CD4-positive, alpha-beta T cell (primary cell): ENCODE measurements at places on chromosomes 7 and 10.

- DNase-seq: no peak
Observed at GRCh38 chr10:126397156-126397555, 8.9 kb upstream of the ADAM12 start.

DNA sequence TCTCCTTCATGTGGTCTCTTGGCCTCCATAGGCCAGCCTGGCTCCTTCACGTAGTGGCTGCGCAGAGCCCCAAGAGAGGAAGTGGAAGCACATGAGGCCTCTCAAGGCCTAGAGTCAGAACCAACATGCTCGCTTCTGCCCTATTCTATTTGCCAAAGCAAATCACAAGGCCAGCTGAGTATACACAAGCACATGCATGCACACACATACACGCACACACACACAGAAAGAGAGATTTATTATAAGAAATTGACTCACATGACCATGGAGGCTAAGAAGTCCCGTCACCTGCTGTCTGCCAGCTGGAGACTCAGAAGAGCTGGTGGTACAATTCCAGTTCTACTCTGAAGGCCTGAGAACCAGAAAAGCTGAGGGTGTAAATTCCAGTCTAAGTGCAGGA is 64.3 kb upstream of the NRP1 start:
- no peak for DNase-seq

GRCh38 chr10:43060291-43060690 is 16.6 kb upstream of the RET start:
- DNase-seq: no peak

DNA sequence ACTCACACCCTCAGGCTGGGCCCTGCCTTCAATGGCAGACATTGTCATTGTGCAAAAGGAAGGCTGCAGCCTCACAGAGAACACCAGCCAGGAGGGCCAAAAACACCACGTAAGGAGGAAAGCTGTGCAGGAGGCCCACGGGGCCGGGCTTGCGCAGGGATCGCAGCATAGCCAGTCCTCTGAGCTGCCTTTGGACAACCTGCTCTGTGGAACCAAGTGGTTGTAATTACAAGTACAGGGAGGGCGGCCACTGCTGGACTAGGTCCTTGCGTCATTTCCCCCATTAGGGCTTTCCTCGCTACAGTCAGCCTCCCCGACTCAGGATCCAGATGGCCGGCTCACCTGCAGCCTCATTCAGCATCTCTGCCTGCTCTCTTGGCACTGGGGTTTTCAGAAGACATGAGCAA is 66.9 kb downstream of the FAM53B start:
- DNase-seq: no peak

GRCh38 chr7:158030566-158030965 is 557.1 kb downstream of the PTPRN2 start:
- no peak for DNase-seq

GRCh38 chr7:100867040-100867775 is at the start of gene TRIP6:
Gene TRIP6, plus strand, starts transcription at chr7:100867387. Its CDS starts 111 bp downstream, at chr7:100867498.
- DNase-seq: peak; percentile 41

GRCh38 chr10:101438881-101439391 is 85.0 kb downstream of the BTRC start:
- DNase-seq: no peak

- DNase-seq: no peak
Observed at GRCh38 chr10:83541046-83541445, 598.3 kb upstream of the GHITM start.

DNA sequence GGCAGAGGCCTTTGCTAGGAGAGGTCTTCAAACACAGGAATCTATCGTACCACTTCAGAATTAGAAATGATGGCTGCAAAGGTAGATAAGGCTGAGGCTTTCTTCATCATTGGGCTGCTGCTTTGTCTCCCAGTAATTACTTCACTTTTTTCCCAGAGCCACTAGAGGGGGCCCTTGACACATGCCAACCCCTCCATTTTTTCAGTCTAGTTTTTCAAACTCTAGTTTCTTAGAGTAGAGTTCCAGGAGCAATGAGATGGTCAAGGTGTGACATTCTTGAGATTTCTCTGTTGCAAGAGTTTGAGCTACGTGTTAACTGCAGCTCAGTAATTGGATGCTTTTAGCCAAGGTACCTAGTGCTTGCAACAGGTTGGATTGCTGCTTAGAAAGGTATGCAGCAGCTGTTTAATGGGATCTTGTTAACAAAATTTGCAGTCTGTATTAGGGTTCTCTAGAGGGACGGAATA is 33.8 kb upstream of the RBM20 start:
- peak; percentile 29 for DNase-seq

DNA sequence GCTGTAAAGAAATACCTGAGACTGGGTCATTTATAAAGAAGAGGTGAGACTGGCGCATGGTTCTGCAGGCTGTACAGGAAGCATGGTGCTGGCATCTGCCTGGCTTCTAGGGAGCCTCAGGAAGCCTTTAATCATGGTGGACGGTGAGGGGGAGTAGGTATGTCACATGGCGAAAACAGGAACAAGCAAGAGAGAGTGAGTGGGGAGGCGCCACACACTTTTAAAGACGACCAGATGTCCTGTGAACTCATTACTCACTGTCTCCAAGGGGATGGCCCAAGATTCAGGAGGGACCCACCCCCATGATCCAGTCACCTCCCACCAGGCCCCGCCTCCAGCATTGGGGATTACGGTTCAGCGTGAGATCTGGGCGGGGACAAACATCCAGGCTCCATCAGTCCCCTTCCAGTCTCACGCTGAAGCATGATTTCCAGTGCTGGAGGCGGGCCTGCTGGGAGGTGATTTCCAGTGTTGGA is 3.2 kb downstream of the ZNF316 start:
- DNase-seq: no peak

DNA sequence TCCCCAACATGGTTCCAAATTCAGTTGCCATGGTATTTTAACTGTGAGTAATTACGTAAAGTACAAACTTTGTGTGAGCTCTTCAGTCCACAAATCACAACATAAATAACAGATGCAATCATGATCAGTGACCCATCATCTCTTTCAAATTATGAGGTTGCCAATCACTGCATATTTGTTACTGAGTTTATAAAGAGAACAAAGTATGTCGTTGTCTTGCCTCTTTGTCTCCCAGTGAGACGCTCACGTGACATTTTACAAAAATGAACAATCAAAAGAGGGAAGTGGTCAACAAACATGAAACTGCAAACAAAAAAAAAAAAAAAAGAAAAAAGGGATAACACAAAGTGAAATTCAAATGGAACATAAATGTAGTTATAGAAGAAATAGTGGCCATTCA is 122.7 kb upstream of the PDSS1 start:
- DNase-seq: no peak

DNA sequence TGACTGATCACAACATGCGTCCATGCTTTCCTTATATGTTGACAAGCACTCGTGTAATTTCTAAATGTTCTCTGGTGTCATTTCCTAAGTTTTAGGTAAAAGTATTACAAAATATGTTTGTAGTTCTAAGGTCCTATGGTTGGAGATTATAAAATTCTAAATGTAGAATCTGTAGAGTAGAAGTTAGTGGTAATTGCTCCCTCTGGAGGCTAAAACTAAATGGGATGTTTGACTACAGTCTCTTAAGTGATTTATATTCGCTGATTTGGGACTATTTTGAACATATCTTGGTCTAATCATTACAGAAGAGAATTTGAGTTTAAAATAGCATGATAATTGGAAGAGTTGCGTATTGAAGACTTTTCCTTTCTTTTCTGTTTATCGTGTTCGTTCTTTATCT is 74.1 kb downstream of the ZMYND11 start:
- no peak for DNase-seq

DNA sequence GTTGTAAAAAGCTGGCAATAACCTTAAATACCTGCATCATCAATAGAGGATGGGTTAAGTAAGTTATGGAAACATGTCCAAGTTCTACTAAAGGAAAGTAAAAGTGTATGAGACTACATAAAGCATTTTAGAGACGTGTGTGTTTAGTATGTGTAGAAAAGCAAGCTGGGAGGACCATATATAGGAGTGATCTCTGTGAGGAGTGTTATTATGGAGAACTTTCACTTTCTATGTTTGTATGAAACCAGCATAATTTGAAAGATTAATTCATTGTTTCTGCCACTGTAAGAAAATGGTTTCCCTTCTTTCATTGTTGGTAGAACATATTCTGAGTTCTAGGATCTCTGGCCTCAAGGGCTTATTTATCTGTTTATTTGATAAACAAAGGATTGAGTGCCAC is 19.2 kb upstream of the PDLIM1 start:
- no peak for DNase-seq

DNA sequence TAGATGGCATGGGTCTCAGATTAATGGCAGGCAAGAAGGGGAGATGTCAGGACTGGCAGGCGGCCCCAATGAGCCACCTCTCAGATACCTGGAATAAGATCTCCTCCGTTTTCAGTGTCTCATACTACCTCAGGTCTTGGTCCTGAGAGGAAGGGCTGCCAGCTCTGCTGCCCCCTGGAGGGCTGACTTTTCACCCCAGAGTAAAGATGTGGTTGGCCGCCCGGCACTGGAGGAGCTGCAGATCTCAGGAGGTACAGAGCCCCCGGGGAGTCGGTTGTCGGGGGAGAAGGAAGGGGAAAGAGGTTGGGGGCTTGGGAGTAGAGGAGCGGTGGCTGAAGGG is 642 bp upstream of the COL13A1 start:
- DNase-seq: peak; percentile 7

- no peak for DNase-seq
Observed at GRCh38 chr7:54908760-54909438, 109.9 kb upstream of the EGFR start.

DNA sequence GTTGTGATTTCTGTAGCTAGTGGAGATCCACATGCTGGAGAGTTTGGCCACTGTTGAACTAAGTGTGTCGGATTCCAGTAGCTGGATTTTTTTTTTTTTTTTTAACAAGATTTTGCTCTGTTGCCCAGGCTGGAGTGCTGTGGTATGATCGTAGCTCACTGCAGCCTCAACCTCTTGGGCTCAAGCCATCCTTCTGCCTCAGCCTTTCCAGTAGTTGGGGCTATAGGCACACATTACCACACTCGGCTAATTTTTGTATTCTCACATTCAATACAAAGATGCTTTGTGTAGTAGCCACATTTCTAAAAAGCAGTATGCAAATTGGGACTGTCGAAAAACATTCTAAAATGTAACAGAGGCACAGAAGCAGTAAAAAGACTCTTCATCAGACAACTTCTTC is 63.5 kb downstream of the RABGEF1 start:
- DNase-seq: no peak

DNA sequence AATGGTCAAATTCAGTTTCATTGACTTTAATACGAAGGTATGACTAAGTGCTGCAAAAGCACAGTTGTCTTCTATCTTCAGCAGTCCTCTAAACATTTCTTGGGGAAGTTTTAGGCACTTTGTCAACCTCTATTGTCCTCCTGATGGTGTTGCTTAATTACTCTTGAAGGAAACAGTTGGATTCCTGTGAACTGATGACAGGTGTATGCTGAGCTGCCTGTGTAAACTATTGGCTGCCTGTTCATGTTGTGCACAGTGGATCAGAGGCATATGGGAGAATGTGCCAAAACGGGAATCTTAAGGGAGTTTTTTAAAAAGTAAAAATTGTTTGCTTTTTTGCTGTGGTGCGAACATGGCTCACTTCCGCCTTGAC is 221.0 kb downstream of the AUTS2 start:
- no peak for DNase-seq

GRCh38 chr7:39950473-39951225 is 593 bp downstream of the CDK13 start:
- DNase-seq: peak; percentile 71

- DNase-seq: no peak
Observed at GRCh38 chr10:58919927-58920654, 256.4 kb upstream of the PHYHIPL start.

DNA sequence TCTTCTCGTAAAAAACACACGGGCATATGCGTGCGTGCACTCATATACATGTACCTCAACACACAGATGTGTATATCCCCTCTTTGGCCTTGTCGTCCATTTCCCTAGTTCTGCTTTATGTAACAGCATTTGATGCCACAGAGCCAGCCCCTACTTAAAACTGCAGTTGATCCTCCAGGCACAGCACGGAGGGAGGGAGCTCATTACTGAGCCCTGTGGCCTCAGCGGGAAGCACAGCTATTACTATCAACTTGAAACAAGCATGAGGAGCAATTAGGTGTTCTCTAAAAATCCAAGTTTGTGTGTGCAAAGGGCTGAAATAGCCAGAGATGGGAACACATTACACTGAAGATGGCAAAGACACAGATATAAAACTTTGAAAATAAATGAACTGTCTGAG is 580.9 kb downstream of the GLRX3 start:
- DNase-seq: no peak

DNA sequence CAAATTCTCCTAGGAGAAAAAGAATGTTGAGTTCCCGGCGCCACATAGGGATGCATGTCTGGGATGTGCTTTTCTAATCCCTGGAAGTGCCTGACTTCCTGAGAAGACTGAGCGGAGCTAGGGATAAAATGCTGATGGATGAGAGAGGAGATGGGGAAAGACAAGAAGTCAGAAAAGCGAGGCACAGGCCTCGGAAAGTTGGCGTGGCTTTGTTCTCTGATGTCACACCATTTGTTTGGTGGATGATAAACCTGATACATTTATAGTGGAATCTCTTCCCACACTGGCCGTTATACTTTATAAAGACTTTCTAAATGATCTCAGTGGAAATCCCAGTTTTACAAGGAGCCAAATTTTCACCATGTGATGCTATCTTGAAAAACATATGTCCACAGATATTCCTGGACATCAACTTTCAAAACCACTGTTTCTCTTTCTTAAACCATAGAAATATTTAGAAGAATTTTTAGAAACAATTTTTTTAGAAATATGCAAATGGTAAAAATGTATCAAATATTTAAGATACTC is 188.8 kb upstream of the SVIL start:
- no peak for DNase-seq

DNA sequence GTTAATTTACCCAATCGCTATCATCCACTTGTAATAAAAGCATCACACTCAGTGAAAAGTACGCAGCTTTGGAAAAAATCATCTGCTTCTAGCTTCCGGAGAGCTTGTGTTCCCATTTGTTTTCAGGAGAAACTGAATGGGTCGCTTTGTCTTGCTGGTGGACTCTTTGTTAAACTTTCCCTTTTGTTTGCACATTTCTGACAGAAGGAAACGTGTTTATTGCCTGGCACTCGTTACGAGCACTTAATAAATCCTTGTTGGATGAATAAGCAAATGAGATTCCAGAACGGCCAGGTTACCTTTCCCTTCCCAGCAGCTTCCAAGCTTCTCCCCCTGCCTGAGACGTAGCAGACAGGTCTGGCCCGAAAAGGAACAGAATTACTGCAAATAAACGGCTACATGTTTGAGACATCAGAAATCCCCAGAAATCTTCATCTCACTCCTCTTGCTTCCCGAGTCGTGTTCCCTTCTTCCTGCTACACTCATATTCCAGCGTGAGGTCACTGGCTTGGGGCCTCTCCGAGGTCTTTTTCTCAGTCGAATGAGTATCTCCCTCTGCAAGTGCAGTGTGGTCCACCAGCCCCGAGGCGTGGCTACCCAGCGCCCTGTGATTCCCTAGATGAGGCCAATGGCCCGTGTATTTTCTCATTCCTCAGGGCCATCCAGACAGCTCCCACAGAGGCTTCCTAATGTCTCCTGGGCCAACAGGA is 167.2 kb downstream of the FRMD4A start:
- DNase-seq: no peak
